ENCODE measurements at places on chromosomes 16 and 17. TPM values are rescaled to one million over a fixed set of nuclear protein-coding genes. Genes with fewer than 3 reads are reported as not detected.

Gene DPEP2
- total RNA-seq, result 1.2 TPM

Gene CES1
- 1.8 TPM for total RNA-seq

DNA sequence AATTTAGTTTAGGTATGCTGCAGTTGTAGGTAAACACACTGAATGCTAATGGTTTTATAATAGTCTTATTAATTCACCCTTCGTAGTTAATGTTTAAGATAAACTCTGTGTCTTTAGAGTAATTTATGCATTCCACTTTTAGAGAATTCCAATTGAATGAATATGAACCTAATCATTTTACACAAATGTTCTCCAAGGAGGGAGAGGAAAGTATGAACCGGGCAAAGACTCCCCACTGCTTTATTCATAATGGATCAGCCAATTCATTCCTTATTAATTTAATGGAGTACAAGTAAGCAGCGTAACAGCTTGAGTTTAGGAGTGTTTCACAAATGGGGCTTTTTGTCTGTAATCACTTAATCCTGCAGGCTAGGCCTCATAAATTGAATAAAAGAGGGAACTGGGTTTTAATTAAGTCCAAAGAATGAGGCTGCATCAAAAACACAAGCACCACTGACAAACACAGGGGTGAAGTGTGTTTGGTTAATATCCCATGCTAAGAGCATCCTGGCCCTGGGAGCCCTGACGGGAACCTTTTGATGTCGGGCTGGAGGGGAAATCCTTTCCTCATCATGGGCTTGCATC lies 375.7 kb upstream of the DYNLRB2 start:
- no peak for DNase-seq

DNA sequence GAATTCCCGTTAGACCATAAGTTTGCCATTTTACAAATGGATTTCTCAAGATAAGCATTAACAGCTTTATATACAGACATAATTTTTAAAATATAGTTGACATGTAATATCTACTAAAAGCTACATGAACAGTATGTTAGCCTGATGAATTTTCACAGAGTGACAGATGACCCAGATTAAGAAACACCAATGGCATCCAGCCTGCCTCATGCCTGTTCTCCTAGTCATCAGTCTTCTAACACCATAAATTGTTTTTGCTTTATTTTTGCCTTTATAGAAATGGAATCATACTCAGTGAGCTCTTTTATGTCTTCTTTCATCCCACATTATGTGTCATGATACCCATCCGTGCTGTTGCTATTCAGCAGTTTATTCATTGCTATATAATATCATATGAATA lies 80.0 kb downstream of the ATF7IP2 start:
- no peak for DNase-seq

- no peak for DNase-seq
Measured at GRCh38 chr17:47873200-47874090, 22.5 kb upstream of the SP6 start.

- DNase-seq, result no peak
Measured at GRCh38 chr16:77613095-77613494, 109.2 kb upstream of the NUDT7 start.
